Activated CD4-positive, alpha-beta memory T cell treated with anti-CD3 and anti-CD28 coated beads, Interleukin-2, amount 10 ng/mL, durations not matched to agents 7 days and 5 days (primary cell): ENCODE measurements at places on chromosomes 1 and 21.
A peak's percentile ranks its signal among the peaks of the same experiment; 100 is the strongest.

- peak; percentile 62 for DNase-seq
Observed at GRCh38 chr1:225454733-225455132, 26.9 kb upstream of the LBR start.

GRCh38 chr1:15949453-15950245, 26.3 kb downstream of the ZBTB17 start:
- DNase-seq, result peak; percentile 92

GRCh38 chr1:67780637-67781036, 52.6 kb downstream of the GNG12 start:
- no peak for DNase-seq

- no peak for DNase-seq
Observed at GRCh38 chr1:31062867-31063380, 2.6 kb downstream of the PUM1 start.

DNA sequence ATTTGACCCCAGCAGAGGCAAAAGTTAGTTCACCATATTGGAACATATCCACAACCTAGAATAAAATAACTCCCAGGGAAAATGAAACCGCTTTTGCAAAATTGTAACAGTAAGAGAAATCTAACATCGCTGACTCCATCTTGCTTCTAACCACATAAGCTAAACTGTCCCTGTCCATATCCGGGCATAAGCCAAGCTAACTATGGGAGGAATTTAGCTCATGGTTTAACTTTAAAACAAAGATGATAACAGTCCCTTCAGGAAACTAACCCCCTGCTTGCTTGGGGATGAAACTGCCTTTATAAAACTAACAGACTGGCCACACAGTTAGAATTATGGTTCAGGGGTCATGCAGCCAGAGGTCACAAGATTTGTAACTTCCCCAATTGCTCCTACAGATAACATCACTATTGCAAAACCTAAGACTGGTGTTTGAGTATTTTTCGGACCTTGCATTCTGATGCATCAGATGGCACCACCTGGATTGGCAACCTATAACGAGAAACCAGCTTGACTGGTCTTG, 46.3 kb downstream of the TESK2 start:
- no peak for DNase-seq
